ENCODE measurements at places on chromosomes 4 and X. TPM values are rescaled to one million over a fixed set of nuclear protein-coding genes. Genes with fewer than 3 reads are reported as not detected.

GRCh38 chr4:16353165-16353564 lies 126.9 kb upstream of the TAPT1 start:
- no peak for DNase-seq

ENAM gene
- total RNA-seq = not detected

GRCh38 chr4:909821-910220 lies 22.3 kb downstream of the GAK start:
- DNase-seq = no peak

CCDC160 gene
- not detected for total RNA-seq

DOCK11 gene
- 45.1 TPM for total RNA-seq

DNA sequence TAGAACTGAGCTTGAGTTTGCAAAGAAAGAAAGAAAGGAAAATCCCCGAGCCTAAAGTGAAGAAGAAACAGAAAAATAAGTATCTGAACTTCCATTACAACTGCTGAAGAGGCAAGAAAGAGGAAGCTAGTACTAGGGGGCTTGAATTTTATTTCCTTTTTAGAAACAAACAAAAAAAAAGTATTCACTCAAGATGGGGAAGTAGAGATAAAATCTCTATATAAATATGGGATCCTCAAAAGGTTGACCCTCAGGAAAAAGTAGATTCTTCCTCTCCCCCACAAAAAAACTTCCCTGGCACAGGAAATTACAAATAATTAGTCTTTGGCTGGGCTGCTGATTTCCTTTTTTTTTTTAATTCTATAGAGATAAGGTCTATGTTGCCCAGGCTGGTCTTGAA lies 16.0 kb downstream of the LRBA start:
- DNase-seq = no peak
